COR-L47 (cell line): ENCODE measurements at places on chromosomes 6 and 20.

- DNase-seq = no peak
Measured at GRCh38 chr20:48717680-48718223, 110.0 kb downstream of the PREX1 start.

- no peak for DNase-seq
Measured at GRCh38 chr6:2684766-2685754, 65.7 kb downstream of the MYLK4 start.

GRCh38 chr6:1645466-1646185, 35.9 kb downstream of the FOXC1 start:
- no peak for DNase-seq

DNA sequence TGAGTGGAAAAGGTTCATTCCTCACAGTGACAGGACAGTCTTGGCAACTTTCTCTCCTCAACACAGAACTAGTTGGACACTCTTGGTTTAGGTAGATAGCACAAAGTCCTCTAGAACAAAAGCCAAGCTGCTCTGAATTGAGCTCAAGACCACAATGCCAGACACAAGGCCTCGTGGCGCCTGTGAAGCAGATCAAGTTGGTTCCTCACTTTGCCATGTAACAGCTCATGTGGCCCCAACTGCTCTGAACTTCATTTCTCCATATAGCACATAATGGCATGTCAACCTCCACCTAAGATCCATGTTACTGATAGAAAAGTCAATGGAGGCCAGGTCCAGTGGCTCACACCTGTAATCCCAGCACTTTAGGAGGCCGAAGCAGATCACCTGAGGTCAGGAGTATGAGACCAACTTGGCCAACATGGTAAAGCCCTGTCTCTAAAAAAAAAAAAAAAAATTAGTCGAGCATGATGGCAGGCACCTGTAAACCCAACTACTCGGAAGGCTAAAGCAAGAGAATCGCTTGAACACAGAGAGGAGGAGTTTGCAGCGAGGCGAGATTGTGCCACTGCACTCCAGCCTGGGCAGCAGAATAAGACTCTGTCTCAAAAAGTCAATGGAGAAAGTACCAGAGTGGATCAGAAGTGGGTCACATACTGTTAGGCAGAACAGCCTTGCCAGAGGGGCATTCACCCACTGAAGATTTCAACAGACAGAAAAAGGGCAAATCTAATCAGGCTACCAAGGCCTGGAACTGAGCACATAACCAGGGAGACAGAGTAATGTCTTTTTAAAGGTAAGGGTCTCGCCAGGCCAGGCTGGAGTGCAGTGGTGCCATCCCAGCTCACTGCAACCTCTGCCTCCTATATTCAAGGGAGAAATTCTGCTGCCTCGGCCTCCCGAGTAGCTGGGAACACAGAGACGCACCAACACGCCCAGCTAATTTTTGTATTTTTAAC, 21.2 kb downstream of the ROMO1 start:
- DNase-seq = no peak

- no peak for DNase-seq
Measured at GRCh38 chr6:65633501-65633900, 73.5 kb downstream of the EYS start.

DNA sequence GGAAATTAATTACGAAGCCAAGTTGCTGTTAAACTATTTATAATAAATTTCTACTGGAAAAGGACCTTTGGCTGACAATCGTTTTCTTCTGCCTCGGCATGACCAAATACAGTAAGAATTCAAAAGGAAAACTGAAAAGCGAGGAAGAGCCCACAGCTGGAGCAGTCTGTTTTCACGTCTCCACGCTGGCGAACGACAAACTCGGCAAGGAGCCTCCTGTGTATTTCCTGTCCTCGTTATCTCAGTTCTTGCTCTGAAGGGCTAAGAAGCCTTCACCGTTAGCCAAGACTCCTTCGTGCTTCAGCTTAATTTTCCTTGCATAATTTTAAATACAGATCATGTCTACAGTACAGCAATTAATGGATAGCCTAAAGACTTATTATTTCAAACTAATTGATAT, 214.3 kb upstream of the PLCB4 start:
- DNase-seq = no peak
